ENCODE measurements at places on chromosomes 3 and 15.

DNA sequence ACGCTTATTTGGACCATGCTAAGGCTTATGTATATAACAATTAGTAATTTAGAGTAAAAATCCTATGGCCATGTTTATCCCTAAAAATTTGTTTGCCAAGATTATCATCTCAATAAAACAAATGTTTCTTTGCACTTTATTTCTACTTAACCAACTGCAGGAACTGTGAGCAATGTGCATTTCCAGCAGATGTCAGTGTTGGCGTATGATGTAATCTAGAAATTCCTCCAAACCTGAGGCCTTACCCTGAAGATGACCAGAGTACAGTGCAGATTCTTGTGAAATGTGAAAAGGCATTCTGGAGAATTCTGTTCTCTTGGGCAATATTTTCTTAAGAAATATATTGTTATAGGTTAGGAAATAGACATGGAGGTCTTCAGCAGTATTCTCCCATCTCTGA, 205.9 kb downstream of the MBNL1 start:
- peak; percentile 32 for DNase-seq

- no peak for DNase-seq
These were observed 16.5 kb downstream of the HPS3 start for GRCh38 chr3:149145974-149146373.

DNA sequence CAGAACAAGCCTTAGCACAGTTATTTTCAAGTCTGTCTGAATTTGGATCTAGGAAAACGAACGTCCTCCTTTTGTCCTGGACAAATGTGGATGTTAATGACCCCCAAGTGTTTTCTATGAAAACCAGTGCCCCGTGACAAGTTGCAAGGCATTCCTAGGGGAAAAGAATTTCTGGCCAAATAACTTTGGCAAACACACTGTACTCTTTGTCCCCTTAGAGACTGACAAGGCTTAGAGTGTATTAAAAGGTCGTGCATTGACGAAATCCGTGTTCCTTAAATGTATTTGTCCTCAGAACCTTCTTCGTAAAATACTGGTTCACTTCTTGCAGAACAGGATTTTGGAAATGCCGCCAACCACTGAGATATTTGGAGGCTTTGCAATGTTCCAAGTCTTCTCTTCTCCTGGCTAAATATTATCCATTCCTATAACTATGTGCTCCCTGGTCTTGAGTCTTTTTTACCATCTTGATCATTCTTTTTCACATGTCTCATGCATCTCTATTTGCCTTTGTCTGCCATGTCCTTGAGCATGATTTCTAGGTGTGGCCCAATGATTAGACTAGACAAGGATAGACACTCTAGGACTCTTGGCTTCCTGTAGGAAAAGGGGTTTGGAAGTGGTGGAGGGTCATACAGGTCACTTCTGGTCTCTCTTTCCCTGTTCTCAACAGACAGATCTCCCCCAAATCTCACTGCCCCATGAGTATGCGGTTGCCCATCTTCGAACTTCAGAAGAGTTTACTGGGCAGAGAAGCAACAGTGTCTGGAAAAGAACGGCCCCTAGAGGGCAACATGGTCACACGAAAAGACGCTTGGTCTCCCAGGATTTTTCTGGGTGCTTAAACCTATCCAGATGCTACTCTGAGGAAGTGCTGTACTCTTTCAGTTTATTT, 117.5 kb downstream of the EDEM1 start:
- peak; percentile 39 for DNase-seq

DNA sequence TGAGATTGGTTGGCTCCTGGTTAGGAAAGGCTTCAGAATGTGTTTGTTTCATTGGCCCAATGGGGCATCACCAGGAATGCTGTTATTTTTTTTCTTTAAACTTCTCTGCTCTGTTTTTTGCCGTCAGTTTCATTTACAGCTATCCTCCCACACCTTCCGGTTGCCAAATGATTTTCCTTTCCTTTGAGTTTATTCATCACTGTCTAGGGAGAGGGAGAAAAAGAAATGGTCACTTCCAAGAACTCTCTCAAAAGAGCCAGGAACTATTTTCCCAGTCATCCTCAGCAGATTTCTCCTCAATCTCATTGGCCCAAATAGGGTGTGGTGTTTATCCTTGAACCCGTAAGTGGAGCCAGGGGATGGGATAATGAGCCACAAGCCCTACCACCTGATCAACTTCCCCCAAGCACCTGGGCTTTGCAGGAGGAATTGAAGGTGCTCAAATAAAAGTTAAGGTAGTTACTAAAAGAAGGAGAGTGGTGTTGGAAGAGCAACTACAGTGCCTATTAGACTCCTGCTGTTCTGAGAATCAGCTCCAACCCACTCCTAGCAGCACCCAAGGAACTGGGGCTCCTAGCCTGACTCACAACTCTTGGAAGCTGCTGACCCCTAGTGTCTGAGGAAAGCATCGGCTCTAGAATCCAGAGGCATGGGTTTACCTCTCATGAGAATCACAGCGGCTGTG, 183.8 kb upstream of the IL12A start:
- peak; percentile 64 for DNase-seq
